ENCODE measurements at places on chromosomes 3 and 15. TPM values are rescaled to one million over a fixed set of nuclear protein-coding genes. Genes with fewer than 3 reads are reported as not detected.

Gene SI
- total RNA-seq = not detected

Gene PP2D1
- not detected for total RNA-seq

Gene KIF15
- 0.92 TPM for total RNA-seq

Gene CHRM5
- total RNA-seq = not detected

Gene GCSAM
- total RNA-seq = not detected

Gene PIGBOS1
- total RNA-seq = 8.0 TPM

Gene HYKK
- 1.2 TPM for total RNA-seq

Gene ZPLD1
- 0.10 TPM for total RNA-seq

Gene CX3CR1
- total RNA-seq = not detected

Gene TP63
- total RNA-seq = 0.39 TPM

DNA sequence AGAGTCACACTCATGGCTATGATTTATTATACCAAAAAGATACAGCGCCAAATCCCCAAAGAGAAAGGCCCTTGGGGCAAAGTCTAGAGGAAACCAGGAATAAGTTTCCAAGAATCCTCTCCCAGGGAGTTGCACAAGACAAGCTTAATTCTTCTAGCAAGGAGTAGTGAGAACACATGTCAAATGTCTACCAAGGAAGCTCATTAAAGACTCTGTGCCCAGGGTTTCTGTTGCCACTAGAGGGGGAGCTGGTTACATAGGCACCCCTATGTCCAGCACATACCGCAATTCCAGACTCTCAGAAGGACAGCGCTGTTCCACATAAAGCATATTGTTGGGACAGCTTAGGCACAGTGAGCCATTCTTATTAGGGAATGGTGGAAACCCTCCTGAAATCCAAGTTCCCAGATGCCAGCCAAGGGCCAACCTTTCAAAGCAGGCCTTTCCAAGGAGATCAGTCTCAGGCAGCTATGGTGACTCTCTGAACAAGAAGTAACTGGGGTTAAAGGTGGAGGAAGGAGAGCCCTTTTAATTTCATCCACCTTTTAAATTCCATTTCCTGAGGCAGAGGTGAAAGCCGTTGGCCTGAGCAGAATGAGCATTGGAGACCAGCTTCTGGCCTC is 194.2 kb downstream of the UACA start:
- peak; percentile 29 for DNase-seq

DNA sequence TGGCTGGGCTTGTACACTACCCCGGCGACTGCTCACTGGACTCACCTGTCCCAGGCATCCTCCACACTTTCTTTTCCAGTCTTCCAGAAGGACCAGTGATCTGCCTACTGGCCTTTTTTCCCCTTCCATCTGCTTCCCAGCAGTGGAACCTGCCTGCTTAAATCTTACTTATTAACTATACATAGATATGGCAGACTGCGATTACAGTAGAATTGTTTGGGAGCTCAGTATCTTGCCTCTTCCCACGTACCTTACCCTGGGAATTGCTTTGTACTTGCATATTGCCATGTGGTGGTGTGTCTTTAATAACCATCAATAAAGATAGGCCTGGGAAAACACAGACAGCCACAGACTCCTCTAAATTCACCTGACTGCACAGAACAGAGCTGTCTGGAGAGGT is 11.8 kb upstream of the HES1 start:
- no peak for DNase-seq

- DNase-seq = no peak
Measured at GRCh38 chr15:73685981-73686380, 1.8 kb downstream of the CD276 start.

DNA sequence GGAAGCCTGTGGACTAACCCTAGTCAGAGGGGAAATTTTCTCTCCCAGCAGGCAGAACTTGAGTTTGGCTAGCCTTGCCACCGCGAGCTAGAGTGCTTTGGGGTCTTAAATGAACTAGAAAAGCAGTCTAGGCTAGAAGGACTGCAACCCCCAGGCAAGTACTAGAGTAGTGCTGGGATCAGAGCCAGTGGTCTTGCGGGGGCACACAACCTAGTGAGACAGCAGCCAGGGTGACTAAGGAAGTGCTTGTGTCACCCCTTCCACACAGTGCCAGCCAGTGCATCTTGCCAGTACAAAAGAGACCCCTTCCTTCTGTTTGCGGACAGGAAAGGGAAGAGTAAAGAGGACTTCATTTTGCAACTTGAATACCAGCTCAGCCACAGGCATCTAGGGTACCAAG is 59.0 kb downstream of the GOLM2 start:
- DNase-seq = no peak

DNA sequence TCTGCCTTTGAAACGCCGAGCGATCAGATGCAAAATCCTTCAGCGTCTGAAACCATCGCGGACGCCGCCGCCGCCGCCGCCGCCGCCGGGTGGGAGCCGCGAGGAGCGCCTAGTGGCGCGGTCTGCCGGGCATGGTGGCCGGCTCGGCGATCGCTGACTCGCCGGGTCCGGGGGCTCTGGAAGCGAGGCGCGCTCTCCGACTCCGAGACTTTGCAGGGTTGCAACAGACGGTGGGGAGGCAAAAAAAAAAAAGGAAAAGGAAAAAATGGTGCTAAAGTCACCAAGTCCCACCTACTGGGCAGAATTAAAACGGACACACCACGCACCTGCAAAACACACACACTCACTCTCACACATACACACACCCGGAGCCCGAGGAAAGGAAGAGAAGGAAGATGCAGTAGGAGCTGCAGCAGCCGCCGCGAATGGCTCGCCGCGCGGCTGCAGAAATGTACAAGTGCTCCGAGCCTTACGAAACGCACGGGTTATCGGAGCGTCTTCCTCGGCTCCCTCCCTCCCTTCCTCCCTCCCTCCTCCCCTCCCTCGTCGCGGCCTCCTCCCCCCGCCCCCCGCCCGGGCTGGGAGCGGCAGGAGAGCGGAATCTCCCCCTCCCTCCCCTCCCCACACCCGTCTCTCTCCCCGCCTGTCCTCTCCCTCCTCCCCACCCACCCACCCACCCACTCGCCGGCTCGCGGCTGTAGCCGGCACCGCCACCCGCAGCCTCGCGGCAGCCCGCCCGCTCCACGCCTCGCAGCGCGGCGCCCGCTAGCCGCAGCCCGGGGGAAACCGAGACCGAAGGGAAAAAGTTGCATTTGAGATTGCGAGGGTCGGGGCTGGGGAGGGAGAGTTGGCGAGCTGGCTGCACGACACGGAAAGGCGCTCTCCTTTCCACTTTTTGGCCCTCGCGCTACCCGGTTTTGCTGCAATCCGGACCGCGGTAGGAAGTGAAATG is at the start of gene NTRK3:
TSS of gene NTRK3 (minus strand) at position 461 of the 952 bp plus-strand sequence. CDS start 586 bp downstream, outside the sequence.
- DNase-seq = no peak

DNA sequence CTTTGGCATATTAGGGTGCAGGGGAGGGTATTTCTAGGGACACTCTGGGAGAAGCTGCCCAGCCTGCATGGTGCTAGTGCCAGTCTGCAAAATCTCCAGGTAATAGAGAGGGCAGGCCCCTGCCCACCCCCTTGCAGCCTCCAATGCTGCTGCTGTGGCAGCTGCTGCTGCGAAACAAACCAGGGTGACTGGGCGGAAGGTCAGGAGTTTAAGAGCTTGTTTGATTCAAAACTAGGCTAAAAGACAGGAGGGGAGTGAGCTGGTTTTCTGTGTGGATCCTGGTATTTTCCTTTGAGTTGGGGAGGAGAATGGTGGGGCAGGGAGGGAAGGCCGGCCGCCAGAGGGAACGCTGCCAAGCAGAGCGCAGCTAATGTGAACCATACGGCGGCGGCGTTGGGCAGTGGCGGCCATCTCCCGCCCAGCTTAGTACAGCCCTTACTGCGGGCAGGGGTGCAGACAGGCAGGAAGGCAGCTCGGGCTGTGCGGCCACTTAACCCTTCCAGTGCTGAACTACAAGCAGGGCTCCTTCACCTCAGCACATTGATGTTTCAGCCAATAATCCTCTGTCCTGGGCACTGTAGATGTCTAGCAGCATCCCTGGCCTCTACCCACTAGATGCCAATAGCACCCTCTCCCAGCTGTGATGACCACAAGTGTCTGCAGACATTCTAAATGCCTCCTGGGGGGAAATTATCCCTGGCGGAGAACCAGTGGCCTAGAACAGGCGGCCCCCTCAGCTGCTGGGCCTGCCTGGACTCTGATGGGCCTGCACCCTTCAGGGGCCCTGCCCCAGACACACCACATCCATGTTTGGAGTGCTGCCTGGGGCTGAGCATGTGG is 125.7 kb downstream of the EEFSEC start:
- DNase-seq = peak; percentile 4

- no peak for DNase-seq
Measured at GRCh38 chr3:8621872-8622271, 22.7 kb downstream of the SSUH2 start.

DNA sequence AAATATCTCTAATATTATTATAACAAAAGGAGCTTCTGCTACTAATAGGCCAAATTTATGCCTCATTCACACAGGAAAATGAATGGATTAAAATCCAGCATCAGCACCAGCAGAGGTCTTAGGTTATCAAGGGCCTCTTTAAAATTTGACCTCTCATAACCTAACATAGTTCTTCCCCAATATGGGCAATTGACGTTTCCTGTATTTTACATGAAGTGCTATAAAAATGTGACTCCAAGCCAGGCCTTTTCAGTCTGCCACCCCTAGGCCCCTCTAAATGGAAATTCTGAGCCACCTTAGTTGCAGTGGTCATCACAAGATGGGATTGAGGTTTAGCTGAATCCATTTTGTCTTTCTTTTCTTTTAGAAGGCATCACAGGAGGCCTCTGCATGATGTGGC is 70.1 kb downstream of the CASR start:
- DNase-seq = no peak

- DNase-seq = no peak
Measured at GRCh38 chr3:196989721-196990262, 21.2 kb upstream of the PIGZ start.

DNA sequence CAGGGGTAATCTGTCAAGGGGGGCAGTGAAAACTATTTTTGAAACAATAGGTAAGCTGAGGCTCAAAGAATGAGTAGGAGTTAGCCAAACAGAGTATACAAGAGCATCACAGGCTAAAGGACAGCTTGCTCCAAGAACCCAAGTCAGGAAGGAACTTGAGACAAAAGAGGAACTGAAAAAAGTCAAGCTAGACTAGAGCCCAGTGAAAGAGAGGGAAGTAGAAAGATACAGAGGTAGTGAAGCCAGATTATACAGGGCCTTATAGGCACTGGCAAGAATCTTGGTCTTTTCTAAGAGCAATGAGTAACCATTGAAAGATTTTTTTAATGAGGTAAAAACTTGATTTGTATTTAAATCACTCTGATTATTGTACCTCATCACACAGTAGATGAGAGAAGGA is 69.9 kb downstream of the FILIP1L start:
- no peak for DNase-seq

- DNase-seq = no peak
Measured at GRCh38 chr3:65796676-65797075, 242.0 kb downstream of the MAGI1 start.

DNA sequence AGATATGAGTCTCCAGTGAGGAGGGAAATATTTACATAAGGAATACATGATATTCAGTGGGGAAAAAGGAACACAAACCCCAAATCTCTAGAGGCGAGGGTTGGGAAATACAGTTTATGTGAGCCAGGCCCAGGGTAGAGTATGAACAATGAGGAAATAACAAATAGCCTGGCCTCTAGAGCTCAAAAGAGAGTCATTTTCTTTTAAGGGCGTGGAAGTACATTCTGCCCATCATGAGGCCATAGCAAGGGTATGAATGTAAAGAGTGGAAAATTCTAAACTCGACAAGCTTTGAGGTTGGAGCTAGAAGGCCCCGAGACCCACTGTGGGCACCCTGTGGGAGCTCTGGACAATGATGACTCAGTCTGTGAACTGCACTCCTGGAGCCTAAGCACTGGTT is 27.8 kb upstream of the IGF2BP2 start:
- no peak for DNase-seq

- DNase-seq = no peak
Measured at GRCh38 chr3:24302396-24302795, 192.3 kb downstream of the THRB start.

DNA sequence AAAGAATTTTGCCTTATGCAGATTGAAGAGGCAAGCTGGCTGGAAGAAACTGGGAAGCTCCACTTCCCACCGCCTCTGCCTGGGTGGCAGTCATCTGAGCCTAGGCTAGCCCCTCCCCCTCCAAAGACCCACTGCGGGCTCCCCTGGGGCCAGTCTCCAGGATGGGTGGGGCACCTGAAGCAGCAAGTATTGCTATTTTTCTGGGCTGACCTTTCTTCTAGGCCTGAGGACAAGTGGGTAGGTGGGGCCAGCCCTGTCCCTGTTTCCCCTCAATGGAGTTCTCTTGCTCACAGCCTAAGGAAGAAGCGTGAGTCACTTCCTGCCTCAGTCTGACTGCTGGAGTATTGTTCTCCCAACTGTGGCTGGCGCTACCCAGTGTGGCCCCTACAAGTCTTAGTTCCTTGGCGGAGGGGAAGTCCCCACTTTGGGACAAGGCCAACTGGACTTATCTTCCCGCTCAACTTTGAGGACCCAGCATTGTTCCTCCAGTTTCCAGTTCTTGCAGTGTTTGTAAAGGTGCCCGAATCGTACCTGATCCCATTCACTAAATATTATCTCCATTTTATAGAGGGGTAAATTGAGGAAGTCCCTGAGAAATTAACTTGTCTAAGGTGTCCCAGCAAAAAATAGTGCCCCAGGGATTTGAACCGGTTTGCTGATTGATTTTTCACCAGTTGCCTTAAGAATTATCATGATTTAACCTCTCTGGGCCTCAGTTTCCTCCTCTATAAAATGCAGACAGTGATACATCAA is 1.4 kb downstream of the FURIN start:
- no peak for DNase-seq

- DNase-seq = no peak
Measured at GRCh38 chr3:69435274-69436265, 49.7 kb upstream of the FRMD4B start.

DNA sequence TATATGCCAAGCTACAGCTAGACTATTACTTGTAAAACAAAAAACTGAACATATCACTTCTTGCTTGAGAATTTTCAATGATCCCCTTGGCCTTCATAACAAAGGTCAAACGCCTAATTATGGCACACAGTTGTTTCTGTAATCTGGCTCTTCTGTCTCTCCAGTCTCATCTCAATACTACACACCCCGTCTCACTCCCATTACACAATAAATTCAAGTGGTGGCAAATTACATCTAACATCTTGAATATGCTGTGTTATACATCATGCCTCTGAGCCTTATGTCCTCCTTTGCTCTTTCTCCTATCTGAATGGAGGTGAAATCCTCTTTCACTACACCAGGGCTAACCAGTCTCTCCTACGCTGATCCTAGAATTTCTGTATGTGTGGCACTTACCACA is 140.4 kb downstream of the TBL1XR1 start:
- DNase-seq = no peak

DNA sequence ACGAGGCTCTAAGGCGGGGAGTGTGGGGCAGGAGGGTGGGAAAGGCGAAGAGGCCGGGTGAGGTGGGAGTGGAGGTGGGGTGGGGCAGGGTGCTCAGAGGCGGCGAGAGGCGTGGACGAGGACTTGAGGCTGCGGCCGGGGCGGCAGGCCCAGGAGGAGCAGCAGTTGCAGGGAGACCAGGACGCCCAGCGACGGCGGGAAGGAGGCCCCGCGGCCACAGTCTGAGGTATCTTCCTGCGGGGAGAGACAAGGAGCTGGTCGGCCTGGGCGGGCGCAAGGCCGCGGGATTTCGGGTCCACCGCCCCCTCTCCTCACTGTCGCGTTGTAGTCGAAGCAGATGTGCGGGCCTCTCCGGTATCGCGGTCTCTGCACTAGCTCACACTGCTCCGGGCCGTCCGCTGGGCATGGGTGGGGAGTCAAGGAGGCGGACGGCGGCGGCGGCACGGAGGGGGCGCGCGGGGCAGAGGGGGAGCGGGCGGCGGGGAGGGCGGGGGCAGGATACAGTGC is 5.3 kb upstream of the TMEM115 start:
- DNase-seq = no peak
